ENCODE measurements at places on chromosomes 16 and 17. TPM values are rescaled to one million over a fixed set of nuclear protein-coding genes. Genes with fewer than 3 reads are reported as not detected.

Gene NT5C3B
- 70.3 TPM for total RNA-seq

DNA sequence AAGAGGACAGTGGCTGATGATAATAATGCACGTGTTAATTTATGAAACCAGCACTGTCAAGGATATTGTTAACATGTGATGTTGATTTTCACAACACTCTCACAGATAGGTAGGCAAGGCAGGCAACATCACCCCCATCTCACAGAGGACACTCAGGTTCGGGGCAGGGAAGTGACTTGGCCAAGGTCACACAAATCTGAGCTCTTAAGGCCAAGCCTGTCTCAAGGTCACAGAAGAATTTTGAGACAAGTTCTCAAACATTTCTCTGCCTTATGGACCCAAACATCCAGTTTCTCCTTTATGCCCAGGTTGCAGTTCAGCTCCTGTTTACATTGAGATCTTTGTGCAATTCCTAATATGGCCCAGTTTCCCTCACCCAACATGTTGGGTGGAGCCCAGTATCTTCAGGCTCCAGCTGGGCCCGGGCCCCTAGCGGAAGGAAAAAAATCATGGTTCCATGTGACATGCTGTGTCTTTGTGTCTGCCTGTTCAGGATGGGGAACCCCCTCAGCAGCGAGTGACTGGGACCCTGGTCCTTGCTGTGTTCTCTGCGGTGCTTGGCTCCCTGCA lies 1.3 kb downstream of the SLC2A4 start:
- ATAC-seq: no peak

DNA sequence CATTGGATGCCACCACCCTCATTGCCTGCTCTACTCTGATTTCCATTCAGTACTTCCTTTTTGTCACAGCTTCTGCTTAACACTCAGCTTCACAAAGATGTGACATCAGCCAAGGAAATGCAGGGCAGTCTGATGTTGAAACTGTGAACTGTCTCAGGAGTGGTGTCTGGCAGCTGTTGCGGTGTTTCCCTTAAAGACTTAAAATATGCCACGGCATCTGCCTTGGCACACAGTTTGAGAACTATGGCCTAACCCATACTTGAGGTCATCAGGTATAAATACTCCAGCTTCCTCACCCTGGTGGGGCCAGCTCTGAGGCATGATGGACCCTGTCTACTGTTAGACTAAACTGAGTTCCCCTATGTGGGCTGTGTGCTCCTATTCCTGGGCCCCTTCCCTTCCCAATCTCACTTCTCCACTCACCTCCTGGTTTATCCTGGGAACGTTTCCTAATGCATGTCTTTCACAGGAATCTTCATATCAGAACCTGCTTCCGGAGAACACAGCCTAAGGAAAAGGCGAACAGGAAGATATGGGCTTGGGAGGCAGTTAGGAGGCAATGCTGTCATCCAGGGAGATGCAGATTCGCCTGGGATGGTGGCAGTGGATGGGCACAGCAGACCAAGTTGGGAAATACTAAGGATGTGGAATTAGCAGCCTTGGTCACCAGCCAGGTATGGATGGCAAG lies 96.5 kb downstream of the WSCD1 start:
- no peak for ATAC-seq

- ATAC-seq: no peak
Observed at GRCh38 chr16:80984124-80984892, 22.4 kb downstream of the CMC2 start.

- ATAC-seq: no peak
Observed at GRCh38 chr17:26774291-26775218, 519.4 kb upstream of the WSB1 start.

Gene COL1A1
- total RNA-seq: 1.9 TPM

- no peak for ATAC-seq
Observed at GRCh38 chr16:87304951-87305350, 12.2 kb downstream of the C16orf95 start.

- ATAC-seq: peak; percentile 38
Observed at GRCh38 chr17:44198721-44199552, 747 bp downstream of the ATXN7L3 start.

- no peak for ATAC-seq
Observed at GRCh38 chr16:11143372-11144035, 112.5 kb downstream of the SOCS1 start.

Gene FGF11
- 16.9 TPM for total RNA-seq

DNA sequence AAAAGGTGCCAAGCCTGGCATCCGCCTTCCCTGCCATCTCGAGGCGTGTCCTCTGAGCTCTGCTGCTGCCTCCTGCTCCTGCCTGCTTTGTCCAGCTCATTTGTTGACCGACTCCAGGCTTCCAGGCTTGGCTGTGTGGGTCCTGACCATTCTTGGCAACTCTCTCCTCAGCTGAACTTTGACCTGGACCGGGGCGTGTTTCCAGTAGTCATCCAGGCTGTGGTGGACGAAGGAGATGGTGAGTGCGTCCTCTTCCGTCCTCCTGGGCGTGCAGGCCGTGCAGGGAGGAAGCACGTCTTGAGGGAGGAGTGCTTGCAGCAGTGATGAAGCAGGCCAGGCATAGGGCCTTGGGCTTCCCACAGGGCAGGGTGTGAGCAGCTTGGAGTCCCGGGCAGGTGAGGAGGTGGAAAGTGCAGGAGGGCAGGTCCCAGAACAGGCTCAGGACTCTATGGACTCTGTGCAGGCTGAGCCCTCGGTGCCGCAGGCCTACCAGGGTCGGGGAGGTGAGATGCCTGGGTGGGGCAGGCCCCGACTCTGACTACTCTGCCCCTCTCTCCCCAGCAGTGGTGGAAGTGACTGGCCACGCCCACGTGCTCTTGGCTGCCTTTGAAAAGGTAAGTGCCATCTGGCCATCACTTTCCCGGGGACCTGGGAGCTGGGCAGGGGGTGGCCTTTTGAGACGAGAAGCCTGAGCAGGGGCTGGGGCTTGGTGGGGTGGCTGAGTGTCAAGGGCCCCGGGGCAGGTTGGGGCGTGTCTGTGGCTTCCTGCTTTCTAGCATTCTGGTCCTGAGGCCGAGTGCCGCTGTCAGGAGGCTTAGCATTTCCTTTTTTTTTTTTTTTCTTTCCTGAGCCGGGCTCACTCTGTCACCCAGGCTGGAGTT lies 28.6 kb upstream of the NUDT16L1 start:
- peak; percentile 72 for ATAC-seq

DNA sequence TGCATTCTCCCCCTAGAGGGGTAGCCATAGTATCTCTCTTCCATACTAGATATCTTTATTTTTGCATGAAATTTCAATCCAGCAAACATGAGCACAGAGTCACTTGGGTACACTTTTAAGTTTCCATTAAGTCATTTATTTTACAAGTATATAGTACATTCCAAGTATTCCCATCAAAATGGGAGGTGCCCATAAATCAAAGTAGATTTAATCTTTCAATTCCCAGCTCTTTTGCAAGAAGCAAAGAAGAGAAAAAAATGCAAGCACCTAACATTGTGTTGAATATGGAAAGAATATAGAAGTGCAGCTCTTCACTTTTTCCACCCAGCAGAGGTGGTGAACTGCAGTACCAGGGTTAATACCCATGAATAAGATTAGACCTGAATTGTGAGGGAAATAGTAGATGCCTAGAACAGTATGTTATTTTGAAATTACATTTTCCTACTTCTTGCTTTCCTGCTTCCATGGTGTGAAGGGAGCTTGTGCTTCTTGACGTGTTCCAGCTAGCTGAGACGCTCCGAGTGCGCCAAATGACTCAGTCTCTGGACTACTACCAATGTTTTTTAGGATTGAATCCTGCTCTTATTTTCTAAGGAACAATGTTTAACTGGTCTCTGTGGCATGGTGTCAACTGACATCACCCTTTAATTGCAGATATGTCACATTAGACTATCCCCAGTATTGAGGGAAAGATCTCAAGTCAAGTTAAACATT lies 151.1 kb upstream of the MAF start:
- no peak for ATAC-seq

GRCh38 chr16:64196444-64196843 lies 925.4 kb downstream of the CDH11 start:
- ATAC-seq: no peak

DNA sequence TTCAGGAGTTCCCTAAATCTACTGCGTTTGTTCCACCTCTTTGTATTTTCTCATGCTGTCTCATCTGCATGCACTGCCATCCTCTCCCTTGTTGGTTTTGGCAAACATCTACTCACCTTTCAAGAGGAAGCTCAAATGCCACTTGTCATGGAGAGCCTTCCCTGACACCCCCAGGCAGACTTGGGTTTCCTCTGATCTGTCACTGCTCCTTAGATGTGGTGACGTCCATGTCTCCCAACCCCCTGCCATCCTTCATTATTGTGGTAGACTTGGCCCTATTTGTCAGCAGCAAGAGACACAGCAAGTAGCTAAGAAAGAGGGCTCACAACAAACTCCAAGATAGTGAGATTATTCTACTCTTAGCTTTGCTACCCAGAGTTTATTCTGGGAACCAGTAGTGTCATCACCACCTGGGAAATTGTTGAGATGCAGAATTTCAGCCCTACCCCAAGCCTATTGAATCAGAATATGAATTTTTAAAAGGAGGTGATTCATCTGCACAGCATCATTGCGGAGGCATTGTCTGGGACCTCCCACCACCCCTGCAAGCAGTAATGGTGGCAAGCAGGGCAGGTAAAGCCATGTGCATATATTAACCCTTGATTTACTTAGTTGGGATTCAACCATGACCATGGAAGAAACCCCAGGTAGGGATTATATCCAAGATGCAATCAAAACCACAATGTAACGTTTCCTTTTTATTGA lies 248.9 kb downstream of the SHISA9 start:
- no peak for ATAC-seq

Gene C16orf86
- total RNA-seq: 1.8 TPM

- no peak for ATAC-seq
Observed at GRCh38 chr16:81790830-81791435, 11.8 kb downstream of the PLCG2 start.

Gene WNT9B
- total RNA-seq: not detected

DNA sequence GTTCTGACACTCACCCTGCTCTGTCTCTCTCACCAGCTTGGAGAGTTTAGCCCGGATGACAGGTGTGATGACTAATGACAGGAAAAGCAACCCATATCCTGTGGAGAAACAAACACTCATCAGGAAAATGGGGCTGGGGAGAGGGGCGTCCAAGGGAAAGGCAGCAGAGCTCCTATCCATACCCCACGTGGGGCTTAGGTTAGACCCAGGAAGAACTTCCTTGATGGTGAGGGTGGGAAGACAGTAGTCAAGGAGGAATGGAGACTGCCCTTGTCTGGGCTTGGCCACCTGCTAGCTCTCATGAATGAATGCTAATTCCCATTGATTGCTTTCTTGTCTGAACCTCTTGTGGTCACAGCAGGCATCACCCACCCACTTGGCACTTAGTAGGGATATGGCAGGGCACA lies 3.8 kb downstream of the SLC46A1 start:
- no peak for ATAC-seq

- ATAC-seq: no peak
Observed at GRCh38 chr17:37299257-37299980, 76.4 kb upstream of the C17orf78 start.

DNA sequence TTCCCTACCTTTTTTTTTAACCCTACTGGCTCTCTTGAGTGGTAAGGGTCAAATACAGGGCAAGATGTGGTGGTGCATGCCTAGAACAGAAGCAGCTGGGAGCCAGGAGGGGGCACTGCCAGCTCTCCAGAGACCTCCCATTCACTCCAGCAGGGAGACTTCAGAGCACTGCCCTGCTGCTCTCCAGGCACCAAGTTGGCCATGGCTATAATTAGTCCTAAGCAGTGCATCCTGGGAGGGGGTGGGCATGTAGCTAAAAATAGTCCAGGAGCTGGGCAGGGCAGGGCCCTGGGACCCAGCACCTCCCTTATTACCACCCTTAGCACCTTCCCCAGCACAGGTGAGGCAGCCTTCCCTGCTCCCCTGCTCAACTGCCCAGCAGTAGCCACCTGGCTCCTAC lies 3.5 kb downstream of the CORO6 start:
- ATAC-seq: no peak

Gene TGFB1I1
- total RNA-seq: 2.7 TPM

- ATAC-seq: no peak
Observed at GRCh38 chr17:8753976-8754440, 4.3 kb downstream of the SPDYE4 start.

DNA sequence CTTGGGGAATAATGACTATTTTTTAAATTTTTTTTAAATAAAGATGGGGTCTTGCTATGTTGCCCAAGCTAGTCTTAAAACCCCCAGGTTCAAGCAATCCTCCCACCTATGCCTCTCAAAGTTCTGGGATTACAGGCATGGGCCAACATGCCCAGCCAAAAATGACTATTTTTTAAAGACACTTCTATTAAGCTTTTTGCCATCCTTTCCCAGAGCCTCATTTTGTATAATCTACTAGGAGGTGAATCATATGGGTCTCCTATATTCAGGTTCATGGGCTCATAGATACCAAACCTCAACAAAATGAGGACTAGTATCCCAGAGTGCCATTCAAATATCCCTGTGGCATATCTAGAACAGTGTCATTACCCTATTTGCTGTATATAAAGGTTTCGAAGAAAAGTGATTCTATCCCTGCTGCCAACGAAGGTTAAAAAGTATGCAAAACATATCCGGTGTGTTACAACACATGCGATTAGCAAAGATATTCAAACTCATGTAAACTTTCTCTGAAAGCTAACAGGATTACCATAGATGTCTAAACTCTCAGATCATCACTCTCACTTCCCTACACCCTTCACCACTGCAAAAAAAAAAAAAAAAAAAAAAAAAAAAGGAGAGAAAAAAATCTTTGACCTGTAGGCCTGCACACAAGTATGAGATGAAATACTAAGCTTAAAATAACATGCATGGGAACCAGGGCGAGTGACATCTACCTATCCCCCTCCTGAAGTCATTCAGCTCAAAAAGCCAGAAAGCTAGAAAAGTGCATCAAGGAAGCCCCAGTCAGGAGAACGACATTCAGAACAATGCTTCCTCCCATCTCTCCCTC lies 23.5 kb downstream of the XPO6 start:
- ATAC-seq: peak; percentile 15

- no peak for ATAC-seq
Observed at GRCh38 chr16:24829153-24829552, 16.6 kb upstream of the SLC5A11 start.

DNA sequence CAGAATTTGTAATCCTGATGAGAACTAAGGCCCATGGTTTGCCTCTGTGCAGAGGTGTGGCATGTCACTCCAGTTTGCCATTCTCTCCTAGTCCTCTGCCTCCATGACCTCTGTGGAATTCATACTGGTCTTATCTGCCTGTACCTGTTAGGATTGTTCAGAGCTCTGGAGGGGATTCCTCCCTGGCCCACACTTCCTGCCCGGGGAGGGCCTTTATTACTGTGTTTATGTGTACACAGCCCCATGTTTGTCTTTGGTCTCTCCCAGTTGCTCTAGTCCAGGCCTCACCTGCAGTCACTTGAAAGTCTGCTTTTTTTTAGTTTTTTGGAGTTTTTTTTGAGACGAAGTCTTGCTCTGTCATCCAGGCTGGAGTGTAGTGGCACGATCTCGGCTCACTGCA lies 36.4 kb downstream of the RHBDL3 start:
- ATAC-seq: no peak

DNA sequence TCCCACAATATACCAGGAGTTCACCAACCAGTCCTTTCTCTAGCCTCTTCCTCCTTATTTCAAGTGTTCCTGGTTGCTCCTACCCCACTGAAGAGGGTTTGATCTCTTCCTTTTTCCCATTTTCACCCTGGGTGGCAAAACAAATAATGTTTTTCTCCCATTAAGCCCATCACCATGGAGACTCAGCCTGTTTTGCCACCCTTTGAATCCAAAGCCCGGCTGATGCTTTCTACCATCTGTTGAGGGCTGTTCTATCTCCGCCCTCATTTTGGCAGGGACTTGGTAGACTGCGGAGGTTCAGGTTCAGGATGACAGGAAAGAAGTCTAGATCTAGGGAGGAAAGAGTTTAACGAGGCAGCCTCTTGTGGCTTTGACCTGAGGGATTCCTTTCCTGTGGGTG lies 2.6 kb downstream of the DNAH2 start:
- no peak for ATAC-seq

All from activated T-helper 17 cell treated with anti-CD3 and anti-CD28 coated beads, Interleukin-2, amount 50 U/mL, for 72 hours (primary cell).